ENCODE measurements at places on chromosomes 2 and 18. TPM values are rescaled to one million over a fixed set of nuclear protein-coding genes. Genes with fewer than 3 reads are reported as not detected.
A peak's percentile ranks its signal among the peaks of the same experiment; 100 is the strongest.

CNGA3 gene
- not detected for total RNA-seq

UGT1A6 gene
- not detected for total RNA-seq

REG1B gene
- not detected for total RNA-seq

CXCR1 gene
- total RNA-seq: not detected

ASAP2 gene
- total RNA-seq: 79.2 TPM

CCDC150 gene
- 18.1 TPM for total RNA-seq

MAB21L4 gene
- not detected for total RNA-seq

COLEC12 gene
- 13.8 TPM for total RNA-seq

ACTG2 gene
- total RNA-seq: not detected

AGXT gene
- total RNA-seq: not detected

C18orf63 gene
- total RNA-seq: not detected

CSRNP3 gene
- total RNA-seq: not detected

CCDC141 gene
- total RNA-seq: not detected

DLX2 gene
- not detected for total RNA-seq

- DNase-seq: no peak
These were observed 124.5 kb downstream of the VAPA start for GRCh38 chr18:10038268-10038667.

- peak; percentile 54 for DNase-seq
These were observed 4.7 kb upstream of the KRCC1 start for GRCh38 chr2:88059979-88060906.

DNA sequence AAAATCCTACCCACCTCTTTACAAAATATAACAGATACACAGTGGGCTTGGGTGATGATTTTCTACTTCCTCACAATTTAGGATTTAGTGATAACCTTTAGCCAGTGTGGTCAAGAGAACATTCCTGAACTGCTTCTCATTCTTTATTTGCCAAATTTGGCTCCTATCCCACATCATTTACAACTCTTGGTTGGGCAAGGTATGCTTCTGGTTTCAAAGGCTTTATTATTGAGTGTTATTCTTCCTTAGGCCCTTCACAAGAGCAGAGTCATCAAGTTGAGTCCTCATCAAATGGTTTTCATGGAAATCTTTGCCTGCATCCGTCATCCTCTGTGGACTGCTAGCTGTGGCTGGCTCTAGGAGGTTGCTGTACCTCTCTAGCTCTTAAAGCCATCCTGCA, 472.0 kb upstream of the ETAA1 start:
- DNase-seq: peak; percentile 9

DNA sequence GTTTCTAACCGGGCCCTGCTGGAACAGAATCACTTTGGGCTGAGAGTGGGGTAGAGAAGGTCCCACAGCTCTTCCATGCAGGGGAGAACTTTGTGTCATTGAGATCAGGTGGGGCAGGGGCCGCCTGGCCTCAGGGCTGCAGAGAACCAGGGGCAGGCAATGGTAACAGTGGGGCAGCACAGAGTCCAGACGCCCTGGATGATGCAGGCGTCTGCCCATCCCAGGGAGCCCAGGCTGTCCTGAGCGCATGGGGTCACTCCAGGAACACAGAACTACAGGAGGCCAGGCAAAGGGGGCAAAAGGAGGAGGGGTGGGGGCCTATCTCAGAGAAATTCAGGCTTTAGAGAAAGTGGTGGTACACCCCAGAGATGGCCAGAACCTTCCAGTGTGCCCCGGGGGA, 121.3 kb downstream of the NDUFA10 start:
- DNase-seq: no peak

- DNase-seq: no peak
These were observed 442 bp downstream of the SERPINB5 start for GRCh38 chr18:63477200-63477599.

GRCh38 chr2:75476761-75477160, 84.0 kb downstream of the EVA1A start:
- no peak for DNase-seq

GRCh38 chr18:5969989-5970403, 74.7 kb upstream of the TMEM200C start:
- DNase-seq: no peak

GRCh38 chr2:145020694-145021093, 500.8 kb upstream of the ZEB2 start:
- no peak for DNase-seq

DNA sequence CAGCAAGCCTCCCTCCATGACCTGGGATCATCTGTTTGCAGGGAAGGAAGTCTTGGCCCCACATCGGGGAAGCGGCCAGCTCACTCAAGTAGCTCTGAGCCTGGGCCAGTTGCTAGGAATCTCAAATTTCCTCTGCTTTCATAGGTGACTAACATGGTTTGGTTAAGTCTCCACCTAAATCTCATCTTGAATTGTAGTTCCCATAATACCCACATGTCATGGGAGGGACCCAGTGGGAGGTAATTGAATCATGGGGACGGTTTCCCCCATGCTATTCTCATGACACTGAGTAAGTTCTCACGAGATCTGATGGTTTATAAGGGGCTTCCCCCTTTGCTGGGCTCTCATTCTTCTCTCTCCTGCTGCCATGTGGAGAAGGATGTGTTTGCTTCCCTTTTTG, 75.2 kb downstream of the LBH start:
- DNase-seq: no peak

DNA sequence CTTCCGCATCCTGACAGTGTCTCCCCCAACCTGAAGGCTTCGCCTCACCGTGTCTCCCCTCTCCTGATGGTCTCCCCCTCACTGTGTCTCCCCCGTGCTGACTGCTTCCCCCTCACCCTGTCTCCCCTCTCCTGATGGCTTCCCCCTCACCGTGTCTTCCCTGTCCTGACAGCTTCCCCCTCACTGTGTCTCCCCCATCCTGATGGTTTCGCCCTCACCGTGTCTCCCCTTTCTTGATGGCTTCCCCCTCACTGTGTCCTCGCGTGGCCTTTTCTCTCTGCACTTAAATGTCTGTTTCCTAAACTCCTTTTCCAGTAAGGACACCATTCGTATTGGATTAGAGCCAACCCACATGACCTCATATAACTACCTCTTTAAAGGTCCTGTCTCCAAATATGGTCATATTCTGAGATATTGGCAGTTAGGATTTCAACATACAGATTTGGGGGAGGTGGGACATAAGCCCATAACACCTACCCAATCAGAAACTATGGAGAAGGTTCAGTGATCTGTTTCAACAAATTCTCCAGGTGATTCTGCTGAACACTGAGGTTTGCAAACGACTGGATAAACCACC, 47.9 kb upstream of the RAB27B start:
- DNase-seq: no peak

DNA sequence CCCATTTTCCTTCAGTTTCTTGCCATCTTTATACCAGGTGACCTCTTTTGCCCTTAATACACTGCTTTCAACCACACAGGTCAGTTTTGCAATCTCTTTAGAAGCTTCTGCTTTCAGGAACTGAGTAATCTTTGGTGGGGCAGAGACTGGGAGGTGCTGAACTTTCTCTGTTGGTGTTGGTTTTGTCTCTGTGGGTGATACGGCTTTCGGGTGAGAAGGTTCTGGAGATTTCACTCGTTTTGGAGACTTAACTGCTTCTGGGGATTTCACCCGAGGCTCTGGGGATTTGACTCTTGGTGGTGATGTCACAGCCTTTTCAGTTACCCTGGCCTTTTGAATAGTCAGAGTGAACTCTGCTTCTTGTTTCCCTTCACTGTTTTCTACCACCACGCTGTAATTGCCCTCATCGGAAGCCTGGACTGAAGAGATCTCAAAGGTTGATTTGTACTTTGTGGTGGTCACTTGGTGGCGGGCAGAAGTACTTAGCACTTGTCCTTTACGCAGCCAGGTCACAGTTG, 50.4 kb downstream of the PLEKHA3 start:
- DNase-seq: no peak

- DNase-seq: peak; percentile 32
These were observed 241.8 kb upstream of the RAB12 start for GRCh38 chr18:8367217-8367988.

DNA sequence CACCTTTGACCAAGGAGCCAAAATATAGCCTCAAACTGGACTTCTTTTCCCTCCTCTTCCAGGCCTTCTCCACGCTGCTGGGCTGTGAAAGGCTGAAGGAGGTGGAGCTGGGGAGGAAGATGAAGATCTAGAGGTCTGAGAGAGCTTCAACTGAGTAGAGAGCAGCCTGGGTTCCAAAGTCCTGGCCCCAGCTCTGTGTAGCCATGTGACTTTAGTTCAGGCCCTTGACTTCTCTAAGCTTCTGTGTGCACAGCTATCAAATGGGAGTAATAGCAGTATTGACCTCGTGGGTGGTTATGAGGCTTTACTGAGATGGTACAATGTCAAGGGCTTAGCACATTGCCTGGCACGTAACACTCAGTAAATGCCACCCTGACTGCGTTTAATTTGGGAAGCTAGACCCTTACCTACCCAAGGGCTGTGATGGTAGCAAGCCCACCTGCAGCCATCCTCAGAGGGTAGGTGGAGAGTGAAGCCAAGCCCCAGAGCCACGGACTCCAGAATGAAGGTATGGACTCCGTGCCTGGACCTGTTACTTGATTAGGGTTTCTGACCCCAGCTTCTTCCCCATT, 38.4 kb downstream of the SERTAD2 start:
- no peak for DNase-seq

DNA sequence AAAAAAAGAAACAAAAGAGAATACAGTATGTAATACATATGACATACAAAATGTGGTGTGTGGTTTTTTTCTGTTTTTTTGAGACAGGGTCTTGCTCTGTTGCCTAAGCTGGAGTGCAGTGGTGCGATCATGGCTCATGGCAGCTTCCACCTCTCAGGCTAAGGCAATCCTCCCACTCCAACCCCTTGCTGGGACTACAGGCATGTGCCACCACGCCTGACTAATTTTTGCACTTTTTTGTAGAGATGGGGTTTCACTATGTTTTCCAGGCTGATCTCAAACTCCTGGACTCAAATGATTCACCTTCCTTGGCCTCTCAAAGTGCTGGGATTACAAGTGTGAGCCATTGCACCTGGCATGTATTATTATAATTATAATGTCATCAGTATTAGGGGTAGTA, 38.9 kb downstream of the DHX57 start:
- DNase-seq: no peak

GRCh38 chr2:60333264-60333663, 220.2 kb downstream of the BCL11A start:
- no peak for DNase-seq

GRCh38 chr18:6979954-6980353, 137.6 kb downstream of the LAMA1 start:
- DNase-seq: no peak

DNA sequence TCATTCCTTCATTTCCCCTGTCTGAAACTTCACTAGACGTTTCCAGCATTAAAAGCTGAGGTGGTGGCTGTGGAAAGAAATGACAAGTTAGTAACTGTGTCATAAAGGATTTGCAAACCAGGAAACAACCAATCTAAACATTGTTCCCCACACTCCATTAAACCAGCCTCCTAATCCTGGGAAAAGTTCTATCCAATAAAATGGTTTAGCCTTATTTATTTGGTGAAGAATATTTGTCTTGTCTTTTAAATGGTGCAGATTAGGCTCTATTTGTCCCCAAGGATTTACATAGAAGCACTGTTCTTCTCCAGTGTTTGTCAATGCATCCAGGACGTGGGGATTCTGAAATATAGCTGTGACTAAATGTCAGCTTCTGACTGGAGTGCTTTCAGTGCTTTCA, 10.5 kb upstream of the DPP4 start:
- DNase-seq: no peak

- DNase-seq: peak; percentile 75
These were observed 45.2 kb upstream of the GLS start for GRCh38 chr2:190835303-190835930.

DNA sequence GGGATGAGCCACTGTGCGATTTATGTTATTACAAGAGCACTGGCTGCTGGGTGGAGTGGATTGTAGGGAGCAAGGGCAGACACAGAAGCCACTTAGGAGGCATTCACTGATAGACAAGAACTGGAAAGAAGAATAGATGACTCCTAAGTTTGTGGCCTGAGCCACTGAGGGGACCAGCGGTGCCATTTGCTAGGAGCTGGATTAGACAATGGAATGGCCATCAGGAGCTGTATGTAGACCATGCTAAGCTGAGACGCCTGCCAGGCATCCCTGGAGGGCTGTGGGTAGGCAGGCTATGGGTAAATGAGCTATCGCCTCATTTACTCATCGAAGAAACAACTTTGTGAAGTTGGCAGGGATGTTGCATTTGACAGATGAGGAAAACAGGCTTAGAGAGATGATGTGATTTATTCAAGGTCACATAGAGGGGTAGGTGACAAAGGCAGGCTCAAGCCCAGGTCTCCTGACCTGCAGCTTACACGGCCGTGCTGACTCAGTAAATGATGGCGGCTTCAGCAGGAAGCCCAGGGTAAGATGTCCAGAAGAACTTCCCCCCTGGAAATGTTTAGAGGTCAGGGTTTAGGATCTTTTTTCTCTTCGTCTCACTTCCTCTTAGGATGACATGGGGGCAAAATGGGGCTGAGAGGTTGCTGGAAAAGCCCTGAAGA, 2.8 kb downstream of the MFSD2B start:
- no peak for DNase-seq

DNA sequence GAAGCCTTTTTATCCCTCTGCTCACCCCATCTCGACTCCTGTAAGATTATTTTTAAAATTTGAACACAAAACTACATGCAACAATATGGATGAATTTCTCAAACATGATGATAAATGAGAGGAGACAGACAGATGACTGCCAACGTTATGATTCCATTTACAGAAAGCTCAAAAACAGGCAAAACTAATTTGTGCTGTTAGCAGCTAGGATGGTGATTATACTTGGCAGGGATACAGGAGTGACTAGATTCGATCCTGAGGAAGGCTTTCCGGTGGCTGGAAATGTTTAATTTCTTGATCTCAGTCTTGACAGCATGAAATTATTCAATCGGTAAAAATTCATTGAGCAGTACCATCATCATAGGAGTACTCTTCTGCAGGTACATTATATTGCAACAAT, 163.4 kb upstream of the SH3BP4 start:
- no peak for DNase-seq

- no peak for DNase-seq
These were observed 4.5 kb upstream of the TMEM200C start for GRCh38 chr18:5899835-5900234.

DNA sequence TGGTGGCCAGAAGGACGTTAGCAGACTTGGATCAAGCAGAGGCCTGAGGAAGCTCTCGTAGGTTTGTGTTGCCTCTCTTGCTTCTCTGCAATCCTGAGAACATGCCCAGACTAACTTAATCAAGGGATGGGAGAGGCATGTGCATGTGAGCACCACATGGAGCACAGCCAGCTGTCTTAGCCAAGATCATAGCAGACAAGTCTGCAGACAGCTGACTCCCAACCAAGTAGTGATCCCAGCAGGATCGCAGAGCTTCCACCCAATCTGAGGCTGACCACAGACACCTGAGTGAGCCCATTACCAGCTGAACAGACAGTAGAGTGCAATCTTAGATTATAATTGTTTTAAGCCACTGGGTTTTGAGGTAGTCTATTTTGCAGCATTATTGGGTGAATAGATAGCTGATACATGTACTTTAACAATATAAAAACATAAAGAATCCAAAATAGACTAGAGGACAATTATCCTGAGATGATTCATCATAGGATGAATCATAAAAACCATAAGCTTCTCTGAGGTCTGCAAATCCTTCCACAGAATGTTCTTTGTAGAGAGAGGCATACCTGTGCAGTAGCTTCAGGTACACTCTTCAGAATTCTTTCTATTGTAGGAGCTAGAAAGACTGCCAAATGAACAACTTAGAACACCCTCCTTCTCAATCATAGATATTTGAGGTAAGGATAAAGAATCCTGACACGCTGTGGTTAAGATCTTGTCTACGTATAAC, 25.2 kb upstream of the FAM110C start:
- no peak for DNase-seq

- DNase-seq: no peak
These were observed 667 bp downstream of the SP9 start for GRCh38 chr2:174335254-174335987.

Measured in endothelial cell of umbilical vein (primary cell).